Stimulated activated CD8-positive, alpha-beta memory T cell treated with anti-CD3 and anti-CD28 coated beads, Interleukin-7, amount 100 ng/mL, for 1 hour (primary cell): ENCODE measurements at places on chromosomes 2 and 18.

DNA sequence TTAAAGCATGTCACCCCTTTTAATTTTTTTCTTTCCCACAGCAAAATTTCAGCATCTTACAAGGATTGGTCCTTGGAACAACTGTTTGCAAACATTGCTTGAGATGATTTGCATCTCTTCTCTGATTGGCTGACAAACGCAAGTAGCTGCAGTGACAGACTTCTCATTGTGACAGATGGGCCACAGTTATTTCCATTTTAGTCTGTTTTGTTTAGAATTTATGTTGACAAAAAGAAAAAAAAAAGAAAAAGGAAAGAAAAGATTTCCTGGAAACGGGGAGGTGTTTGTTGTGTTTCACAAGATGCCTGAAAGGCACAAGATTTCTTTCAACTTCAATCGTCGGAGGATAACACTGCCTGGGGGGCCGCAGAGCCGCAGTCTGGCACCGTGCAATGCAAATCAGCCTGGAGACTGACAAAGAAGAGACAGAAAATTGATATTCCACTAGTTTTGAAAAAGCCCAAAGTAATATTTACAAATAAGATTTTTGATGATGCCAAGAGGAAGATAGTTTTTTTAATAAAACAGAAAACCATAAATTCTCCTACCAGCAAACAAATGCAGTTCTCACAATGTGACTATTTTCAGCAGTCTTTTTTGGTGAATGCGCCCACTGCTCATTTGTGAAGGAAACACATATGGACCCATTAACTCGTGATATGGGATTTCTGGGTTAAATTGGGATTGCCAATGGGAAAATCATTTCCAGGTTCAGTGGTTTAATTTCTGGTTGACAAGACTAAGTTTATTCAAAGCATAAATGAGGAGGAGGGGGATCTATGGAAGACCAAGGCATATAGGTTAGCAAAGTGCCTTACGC is 296.2 kb upstream of the SMIM21 start:
- DNase-seq, result no peak

DNA sequence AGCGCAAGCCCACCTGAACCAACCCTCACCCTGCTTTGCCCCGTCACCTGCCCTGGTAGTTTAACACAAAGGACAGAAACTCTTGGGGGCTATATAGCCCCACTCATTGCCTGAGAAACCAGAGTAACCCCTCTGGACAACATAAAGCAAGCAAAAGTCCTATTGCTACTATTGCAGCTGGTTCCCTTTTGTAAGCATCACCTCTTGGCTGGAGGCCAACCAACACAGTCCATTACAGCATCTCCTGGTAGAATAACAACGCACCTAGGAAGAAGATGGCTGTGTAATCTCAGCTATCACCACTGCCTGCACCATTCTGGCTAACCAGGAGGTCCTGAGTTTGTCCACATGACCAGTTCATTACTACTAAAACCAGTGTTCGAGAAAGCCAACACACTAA is 36.4 kb downstream of the FLACC1 start:
- no peak for DNase-seq

GRCh38 chr18:12315911-12316310 is 7.9 kb downstream of the TUBB6 start:
- no peak for DNase-seq

DNA sequence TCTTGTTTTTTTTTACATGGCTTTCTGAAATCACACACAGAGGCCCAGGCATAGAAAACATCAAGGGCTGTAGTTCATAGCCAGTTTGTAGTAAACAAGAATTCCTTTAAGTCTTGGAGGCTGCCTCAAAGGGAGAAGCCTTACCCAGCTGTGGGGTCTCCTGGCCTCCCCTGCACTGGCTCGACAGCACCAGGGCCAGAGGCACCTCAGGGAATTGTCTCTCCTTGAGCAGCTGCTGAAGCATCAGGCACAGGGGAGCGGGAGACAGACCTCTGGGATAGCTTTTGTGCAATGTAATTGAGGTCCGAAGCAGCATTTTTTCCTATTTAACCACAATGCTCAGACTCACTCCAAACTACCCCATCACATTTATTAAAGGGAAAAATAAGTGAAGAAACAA is 209.1 kb downstream of the HRH4 start:
- DNase-seq, result no peak

GRCh38 chr2:138440759-138441158 is 60.8 kb upstream of the SPOPL start:
- DNase-seq, result no peak

GRCh38 chr2:45707661-45708060 is 56.2 kb downstream of the PRKCE start:
- DNase-seq, result no peak

DNA sequence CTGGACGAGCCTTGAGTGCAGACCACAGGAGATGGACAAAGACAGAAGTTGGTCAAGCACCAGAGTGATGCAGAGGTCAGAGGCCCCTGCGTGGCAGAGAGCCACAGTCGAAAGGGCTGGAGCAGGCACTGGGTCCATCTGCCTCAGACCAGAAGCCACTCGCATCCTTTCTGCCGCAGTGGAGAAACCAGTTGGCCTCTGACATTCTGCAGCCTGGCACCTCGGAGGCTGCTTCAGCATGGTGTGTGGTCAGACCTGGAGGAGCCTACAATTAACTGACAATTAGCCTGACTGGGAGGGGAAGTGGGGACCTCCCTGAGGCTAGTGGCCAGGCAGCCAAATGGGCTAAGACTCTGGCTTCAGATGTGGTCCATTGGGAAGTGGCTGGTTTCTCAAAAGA is 111.1 kb downstream of the SGPP2 start:
- no peak for DNase-seq

GRCh38 chr2:104043864-104044263 is 810.1 kb upstream of the POU3F3 start:
- no peak for DNase-seq

DNA sequence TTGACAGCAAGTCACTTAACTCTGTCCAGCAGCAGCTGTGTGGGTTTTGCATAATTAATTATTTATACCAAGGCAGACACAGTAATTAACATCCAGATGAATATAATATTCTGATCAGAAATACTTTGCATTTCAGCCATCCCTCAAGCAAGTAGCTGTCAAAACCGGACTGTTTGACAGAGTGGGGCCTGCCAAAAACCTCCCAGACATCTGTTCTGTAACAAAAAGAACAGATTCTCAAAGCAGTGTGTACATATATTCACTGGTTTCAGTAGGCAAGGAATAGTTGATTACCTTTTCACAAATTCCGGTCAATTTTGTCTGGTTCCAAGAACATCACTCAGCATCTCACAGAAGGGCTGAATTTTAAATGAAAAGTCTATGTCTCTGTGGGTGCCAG is 291.6 kb downstream of the CMPK2 start:
- DNase-seq, result no peak

GRCh38 chr2:30305235-30305634 is 73.9 kb downstream of the LBH start:
- no peak for DNase-seq

- no peak for DNase-seq
Observed at GRCh38 chr2:147548451-147548850, 296.4 kb upstream of the ACVR2A start.

GRCh38 chr2:175476948-175477347 is 295.4 kb upstream of the ATP5MC3 start:
- DNase-seq, result no peak
